IMR-90 (cell line): ENCODE measurements at places on chromosomes 16 and 17. TPM values are rescaled to one million over a fixed set of nuclear protein-coding genes. Genes with fewer than 3 reads are reported as not detected.

DNA sequence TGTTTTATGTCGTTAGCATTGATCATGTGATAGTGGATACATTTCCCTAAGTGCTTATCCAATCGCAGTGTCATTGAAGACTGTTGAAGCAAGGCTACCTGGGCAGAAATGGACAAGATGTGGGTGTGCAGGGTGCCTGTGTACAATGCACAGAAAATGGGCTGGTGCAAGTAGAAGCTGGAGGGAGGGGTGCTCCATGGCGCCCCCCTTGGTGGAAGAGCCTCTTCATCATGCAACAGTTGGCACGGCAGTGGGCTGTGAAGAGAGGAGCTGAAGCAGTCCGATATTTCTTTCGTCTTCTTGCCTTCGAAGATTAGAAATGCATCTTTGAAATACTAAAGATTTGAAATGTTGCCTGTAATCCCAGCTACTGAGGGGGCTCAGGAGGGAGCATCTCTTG, 100.5 kb downstream of the PLCG2 start:
- DNase-seq, result no peak
- H3K27ac ChIP-seq, result no peak overlapping the region
- no peaks in the 10 kb centered on the region for H3K36me3 ChIP-seq
- H3K4me3 ChIP-seq, result no peak overlapping the region
- H3K4me1 ChIP-seq, result no peaks in the 10 kb centered on the region

Gene FLOT2
- polyA plus RNA-seq, result 60.1 and 67.9 TPM in 2 replicates

Gene DRC3
- 0.23 and 0.55 TPM in 2 replicates for polyA plus RNA-seq

GRCh38 chr16:12801511-12802042, 2.1 kb downstream of the CPPED1 start:
- no peaks in the 10 kb centered on the region for H3K36me3 ChIP-seq
- peak; percentile 56 for DNase-seq
- peaks cover 4% of the 10 kb centered on the region for H3K4me1 ChIP-seq

Gene P2RX1
- not detected in 2 replicates for polyA plus RNA-seq

Gene CSH1
- not detected in 2 replicates for polyA plus RNA-seq

Gene OR1F1
- 0.12 and 0.27 TPM in 2 replicates for polyA plus RNA-seq

DNA sequence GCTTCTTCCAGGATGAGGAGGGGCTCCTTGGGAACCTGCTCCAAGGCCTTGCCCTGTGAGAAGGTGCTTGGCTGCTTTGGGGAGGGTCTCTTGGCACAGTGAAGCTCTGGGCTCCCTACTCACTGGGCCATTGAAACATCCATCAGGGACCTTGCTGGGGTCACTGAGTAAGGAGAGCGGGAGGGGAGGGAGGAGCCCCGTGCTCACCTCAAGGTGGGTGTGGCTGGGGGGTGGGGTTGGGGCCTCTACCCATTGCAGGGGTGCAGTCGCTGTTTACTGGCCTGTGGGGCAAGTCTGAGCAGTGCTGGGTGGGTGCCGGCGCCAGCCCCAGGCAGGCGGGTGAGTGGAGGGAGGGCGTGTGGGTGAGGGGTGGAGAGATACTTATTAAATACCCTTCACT, 9.9 kb downstream of the TNS4 start:
- DNase-seq, result no peak
- H3K4me1 ChIP-seq, result peaks cover 35% of the 10 kb centered on the region
- H3K27me3 ChIP-seq, result no peaks in the 10 kb centered on the region
- H3K27ac ChIP-seq, result no peak overlapping the region

Gene FAM117A
- 3.4 and 4.5 TPM in 2 replicates for polyA plus RNA-seq

GRCh38 chr17:40561871-40562611, 3.2 kb downstream of the CCR7 start:
- H3K27ac ChIP-seq, result no peak overlapping the region
- H3K27me3 ChIP-seq, result peaks cover 29% of the 10 kb centered on the region
- DNase-seq, result no peak
- peaks cover 24% of the 10 kb centered on the region for H3K4me1 ChIP-seq
- H3K36me3 ChIP-seq, result no peaks in the 10 kb centered on the region
- H3K4me3 ChIP-seq, result no peak overlapping the region

GRCh38 chr16:3646348-3646920, 8.1 kb upstream of the DNASE1 start:
- H3K27ac ChIP-seq, result no peak overlapping the region
- peaks cover 10% of the 10 kb centered on the region for H3K4me1 ChIP-seq
- peaks cover 9% of the 10 kb centered on the region; the same call in 1 of the 2 replicates for H3K36me3 ChIP-seq
- H3K4me3 ChIP-seq, result no peak overlapping the region
- DNase-seq, result peak; percentile 23
- H3K27me3 ChIP-seq, result no peaks in the 10 kb centered on the region

DNA sequence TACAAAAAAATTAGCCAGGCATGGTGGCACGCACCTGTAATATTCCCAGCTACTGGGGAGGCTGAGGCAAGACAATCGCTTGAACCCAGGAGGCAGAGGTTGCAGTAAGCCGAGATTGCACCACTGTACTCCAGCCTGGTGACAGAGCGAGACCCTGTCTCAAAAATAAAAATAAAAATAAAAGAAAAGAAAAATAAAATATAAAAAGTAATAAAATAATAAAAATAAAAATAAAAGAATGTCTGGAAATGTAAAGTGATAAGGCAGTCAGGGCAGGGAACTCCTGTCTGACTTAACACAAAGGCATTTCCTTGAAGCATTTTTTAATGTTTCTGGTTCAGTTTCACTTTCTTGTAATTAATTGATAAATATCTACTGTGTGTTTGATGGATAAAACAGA, 34.7 kb upstream of the DNAJA2 start:
- peaks cover 2% of the 10 kb centered on the region; the same call in 1 of the 2 replicates for H3K27me3 ChIP-seq
- no peaks in the 10 kb centered on the region for H3K36me3 ChIP-seq
- H3K27ac ChIP-seq, result no peak overlapping the region
- DNase-seq, result peak; percentile 25

DNA sequence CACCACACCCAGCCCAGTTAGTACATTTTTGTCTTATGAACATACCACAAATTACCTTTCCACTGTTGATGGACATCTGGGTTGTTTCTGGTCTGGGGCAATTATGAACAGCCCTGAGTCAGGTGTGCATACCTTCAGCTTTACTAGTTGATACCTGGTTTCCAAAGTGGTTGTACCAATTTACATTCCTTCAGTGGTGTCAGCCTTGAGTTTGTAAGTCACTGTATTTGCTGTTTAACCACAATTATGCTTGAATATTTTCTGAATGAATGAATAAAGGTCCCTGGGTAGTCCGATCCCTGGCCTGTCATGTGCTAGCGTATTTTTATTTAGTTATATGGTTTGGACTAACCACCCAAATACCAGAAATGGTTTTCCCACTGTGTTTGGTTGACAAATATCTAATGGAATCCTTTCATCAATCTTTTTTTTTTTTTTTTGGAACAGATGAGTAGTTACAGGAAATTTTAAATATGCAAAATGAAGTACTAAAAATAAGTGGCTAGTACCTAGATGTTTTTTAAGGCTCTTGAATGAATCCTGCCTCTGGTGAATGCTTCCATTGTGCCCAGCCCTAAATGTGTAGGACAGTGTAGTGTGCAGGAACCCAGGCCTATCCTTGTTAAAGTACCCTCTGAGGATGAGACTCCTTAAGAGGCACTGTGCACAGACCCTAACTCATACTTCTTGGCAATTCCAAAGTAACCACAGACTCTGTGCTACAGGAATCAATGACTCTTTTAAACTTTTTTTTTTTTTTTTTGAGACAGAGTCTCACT, 3.7 kb downstream of the DUSP14 start:
- H3K4me3 ChIP-seq, result no peak overlapping the region; the same call in 1 of the 2 replicates
- peak overlapping the region; percentile 90 for H3K27ac ChIP-seq
- peak; percentile 94 for DNase-seq
- no peaks in the 10 kb centered on the region for H3K27me3 ChIP-seq
- no peaks in the 10 kb centered on the region; the same call in 1 of the 2 replicates for H3K36me3 ChIP-seq

DNA sequence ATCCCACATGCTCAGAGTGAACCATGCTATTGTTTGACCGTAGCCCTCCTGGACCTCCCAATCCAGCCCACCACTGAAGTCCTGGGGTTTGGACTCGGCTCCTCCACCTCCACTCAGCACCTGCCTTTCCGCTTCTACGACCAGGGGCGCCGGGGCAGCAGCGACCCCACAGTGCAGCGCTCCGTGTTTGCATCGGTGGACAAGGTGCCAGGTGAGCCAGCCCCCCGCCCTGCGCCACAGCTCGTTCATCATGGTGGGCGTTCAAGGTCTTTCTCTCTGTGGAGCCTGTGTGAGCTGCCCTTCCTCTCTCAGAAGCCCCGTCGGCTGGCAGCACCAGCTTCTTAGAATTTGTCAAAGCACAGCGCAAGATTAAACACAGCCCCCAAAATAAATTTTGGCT, 130.1 kb downstream of the SOCS1 start:
- H3K4me1 ChIP-seq, result peaks cover 22% of the 10 kb centered on the region
- H3K27me3 ChIP-seq, result no peaks in the 10 kb centered on the region
- peaks cover 25% of the 10 kb centered on the region for H3K36me3 ChIP-seq
- no peak overlapping the region for H3K27ac ChIP-seq
- DNase-seq, result no peak
- H3K4me3 ChIP-seq, result no peak overlapping the region

DNA sequence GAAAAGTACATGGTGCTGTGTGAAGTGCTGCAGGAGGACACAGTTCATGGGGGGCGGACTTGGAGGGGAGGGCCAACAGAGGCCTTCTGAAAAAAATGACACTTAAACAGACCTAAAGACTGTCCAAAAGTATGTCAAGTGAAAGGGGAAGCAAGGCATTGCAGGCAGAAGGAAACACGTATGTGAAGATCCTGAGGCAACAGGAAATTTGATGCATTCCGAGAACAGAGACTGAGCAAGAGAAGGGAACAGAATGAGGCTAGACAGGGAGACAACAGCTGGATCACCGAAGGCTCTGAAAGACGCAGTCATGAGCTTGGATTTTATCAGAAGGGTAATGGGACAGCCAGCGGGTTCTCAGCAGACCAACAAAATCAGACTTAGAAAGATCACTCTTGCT, 1.1 kb downstream of the IFT20 start:
- peak overlapping the region; percentile 60; the same call in 1 of the 2 replicates for H3K27ac ChIP-seq
- H3K27me3 ChIP-seq, result no peaks in the 10 kb centered on the region
- peaks cover 13% of the 10 kb centered on the region for H3K4me1 ChIP-seq
- peak overlapping the region; percentile 59 for H3K4me3 ChIP-seq
- peaks cover 21% of the 10 kb centered on the region for H3K36me3 ChIP-seq

GRCh38 chr17:61489719-61490490, 37.7 kb downstream of the TBX4 start:
- H3K4me1 ChIP-seq, result peaks cover 15% of the 10 kb centered on the region
- H3K4me3 ChIP-seq, result no peak overlapping the region
- DNase-seq, result no peak
- 0 out of 2 replicates have a peak, but pooled peaks cover 2% of the 10 kb centered on the region for H3K27me3 ChIP-seq

- H3K36me3 ChIP-seq, result peaks cover 4% of the 10 kb centered on the region; the same call in 1 of the 2 replicates
- H3K27me3 ChIP-seq, result no peaks in the 10 kb centered on the region
- H3K4me1 ChIP-seq, result peaks cover 51% of the 10 kb centered on the region
Observed at GRCh38 chr17:17766744-17767120, 70.1 kb downstream of the SREBF1 start.

Gene GJD3
- 0.10 and 0.39 TPM in 2 replicates for polyA plus RNA-seq

Gene TNFSF13
- polyA plus RNA-seq, result 0.98 and 1.3 TPM in 2 replicates

Gene KRTAP3-2
- polyA plus RNA-seq, result not detected in 2 replicates

Gene HOXB6
- polyA plus RNA-seq, result 42.2 and 48.1 TPM in 2 replicates

- peak overlapping the region; percentile 84 for H3K27ac ChIP-seq
- no peak overlapping the region for H3K4me3 ChIP-seq
- peak; percentile 82 for DNase-seq
- peaks cover 29% of the 10 kb centered on the region for H3K4me1 ChIP-seq
- H3K27me3 ChIP-seq, result no peaks in the 10 kb centered on the region
Observed at GRCh38 chr16:4293822-4294457, 21.1 kb upstream of the TFAP4 start.

Gene TCF25
- 184 and 199 TPM in 2 replicates for polyA plus RNA-seq

- H3K36me3 ChIP-seq, result peaks cover 15% of the 10 kb centered on the region
- H3K27ac ChIP-seq, result no peak overlapping the region
- no peak overlapping the region for H3K4me3 ChIP-seq
- no peak for DNase-seq
Observed at GRCh38 chr16:47699106-47699505, 238.0 kb downstream of the PHKB start.

DNA sequence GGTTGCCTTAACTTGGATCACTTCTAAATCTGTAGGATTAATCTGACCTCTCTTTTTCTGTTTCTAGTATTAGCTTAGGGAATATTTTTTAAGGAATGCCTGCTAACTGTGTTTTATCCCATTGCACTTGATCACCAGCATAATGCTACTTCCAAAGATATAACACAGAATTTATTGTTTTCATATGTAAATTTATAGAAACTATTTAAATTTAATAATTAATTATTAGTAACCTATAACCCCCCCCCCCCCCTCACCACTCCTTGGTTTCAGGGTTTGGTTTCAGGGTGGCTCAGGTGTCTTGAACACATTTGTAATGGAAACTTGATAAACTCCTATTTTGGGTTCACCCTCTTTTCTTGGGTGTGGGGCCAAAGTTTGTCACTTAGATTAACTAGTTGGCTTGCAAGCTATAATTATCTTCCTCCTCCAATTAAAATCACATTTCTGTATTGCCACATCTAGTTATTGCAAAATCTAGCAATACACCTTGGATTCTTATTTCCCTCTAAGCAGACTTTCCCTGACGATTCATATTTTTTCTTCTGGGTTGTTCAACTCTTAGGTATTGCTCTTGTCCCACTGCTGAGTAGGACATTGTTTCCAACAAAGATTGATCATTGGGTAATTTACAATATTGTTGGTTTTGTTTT, 18.3 kb downstream of the KRT12 start:
- no peak overlapping the region for H3K4me3 ChIP-seq
- no peaks in the 10 kb centered on the region for H3K36me3 ChIP-seq
- no peaks in the 10 kb centered on the region for H3K27me3 ChIP-seq
- no peak for DNase-seq
- H3K27ac ChIP-seq, result no peak overlapping the region

- H3K36me3 ChIP-seq, result peaks cover 6% of the 10 kb centered on the region; the same call in 1 of the 2 replicates
- no peaks in the 10 kb centered on the region for H3K27me3 ChIP-seq
- H3K27ac ChIP-seq, result no peak overlapping the region
- H3K4me3 ChIP-seq, result no peak overlapping the region
Observed at GRCh38 chr17:82400830-82401229, 17.3 kb upstream of the HEXD start.

Gene CCL7
- 0.24 and 0.58 TPM in 2 replicates for polyA plus RNA-seq

Gene CA7
- polyA plus RNA-seq, result not detected in 2 replicates

GRCh38 chr17:43587647-43588046, 41.5 kb upstream of the ETV4 start:
- H3K27me3 ChIP-seq, result no peaks in the 10 kb centered on the region
- no peak for DNase-seq
- H3K27ac ChIP-seq, result no peak overlapping the region

DNA sequence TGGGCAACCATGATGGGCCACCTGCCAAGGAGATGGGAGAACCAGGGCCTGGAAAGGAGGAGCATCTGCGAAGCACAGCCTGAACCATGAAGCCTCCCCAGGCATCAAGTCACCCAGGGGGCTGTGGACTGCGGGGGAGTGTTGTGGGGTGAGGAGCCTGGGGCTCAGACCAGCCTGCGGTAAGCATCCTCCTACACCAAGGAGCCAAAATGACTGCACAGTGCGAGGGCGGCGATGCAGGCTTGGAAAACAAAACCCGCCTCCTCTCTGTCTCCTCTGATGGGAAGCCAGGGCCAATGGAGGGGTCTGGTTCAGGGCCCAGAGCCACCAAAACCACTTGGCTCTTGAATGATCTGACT, 18.1 kb upstream of the MAF start:
- no peak for DNase-seq
- H3K4me3 ChIP-seq, result no peak overlapping the region
- H3K27ac ChIP-seq, result no peak overlapping the region
- H3K4me1 ChIP-seq, result no peaks in the 10 kb centered on the region
- H3K27me3 ChIP-seq, result no peaks in the 10 kb centered on the region

Gene NDE1
- 17.3 and 22.7 TPM in 2 replicates for polyA plus RNA-seq
